ENCODE measurements at places on chromosomes 6 and 20. TPM values are rescaled to one million over a fixed set of nuclear protein-coding genes. Genes with fewer than 3 reads are reported as not detected.

The NRSN1 gene
- not detected for total RNA-seq

The DPM1 gene
- 41.8 TPM for total RNA-seq

The CD24 gene
- total RNA-seq: 253 TPM

GRCh38 chr6:111087106-111087835 is at the start of gene SLC16A10:
Gene SLC16A10, plus strand, starts transcription at chr6:111087503. Its CDS starts 250 bp downstream, at chr6:111087753.
- peak; percentile 55 for DNase-seq

The MOG gene
- not detected for total RNA-seq

GRCh38 chr20:48823960-48824498 is 3.8 kb downstream of the PREX1 start:
- no peak for DNase-seq

GRCh38 chr6:155079985-155080452 is 84.9 kb downstream of the TIAM2 start:
- no peak for DNase-seq

GRCh38 chr6:167409694-167410093 is 84.8 kb downstream of the TTLL2 start:
- DNase-seq: no peak

The DOK5 gene
- 3.0 TPM for total RNA-seq

- DNase-seq: no peak
Measured at GRCh38 chr6:113508249-113508648, 348.9 kb upstream of the MARCKS start.

DNA sequence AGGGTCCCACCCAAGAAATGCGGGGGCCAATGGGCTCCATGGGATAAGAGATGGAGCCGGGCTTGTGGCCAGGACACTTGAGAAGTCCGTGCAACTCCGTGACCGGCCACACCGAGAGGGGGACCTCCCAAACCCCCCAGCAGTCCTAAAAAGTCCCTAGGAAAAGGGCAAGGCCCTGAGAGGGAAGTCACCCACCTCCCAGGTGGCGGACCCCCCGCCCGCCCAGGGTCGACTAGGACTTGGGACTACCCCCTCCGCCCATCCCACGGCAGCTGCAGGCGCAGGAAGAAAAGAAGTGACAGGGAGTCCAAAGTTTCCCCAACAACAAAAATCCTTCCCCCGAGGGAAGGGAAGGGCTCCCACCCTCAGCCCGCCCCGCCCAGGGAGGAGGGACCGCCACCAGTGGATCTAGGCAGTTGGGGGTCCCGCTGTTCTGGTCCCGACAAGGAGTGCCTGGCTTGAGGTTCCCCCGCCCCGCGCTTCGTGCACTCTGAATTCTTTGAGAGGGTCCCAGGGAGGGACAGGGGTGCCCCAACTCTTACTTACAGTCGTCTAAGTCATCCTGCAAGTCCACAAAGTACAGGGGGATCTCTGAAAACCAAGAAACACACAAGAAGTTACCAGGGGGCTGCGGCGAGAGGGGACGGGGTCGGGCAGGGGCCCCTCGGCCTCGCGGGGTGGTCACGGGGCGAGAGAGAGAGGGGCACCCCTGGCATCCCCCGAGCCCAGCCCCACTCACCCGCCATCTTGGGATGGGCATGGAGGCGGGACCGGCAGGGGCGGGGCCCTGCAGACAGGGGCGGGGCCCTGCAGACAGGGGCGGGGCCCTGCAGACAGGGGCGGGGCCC is 611 bp upstream of the RAB22A start:
- peak; percentile 71 for DNase-seq

The ULBP2 gene
- total RNA-seq: 3.0 TPM

The ROS1 gene
- total RNA-seq: 0.05 TPM

GRCh38 chr20:51531141-51531710 is 11.3 kb downstream of the NFATC2 start:
- DNase-seq: no peak

- no peak for DNase-seq
Measured at GRCh38 chr6:82000551-82000950, 247.0 kb downstream of the IBTK start.

GRCh38 chr6:158033751-158034702 is 52.4 kb downstream of the SYNJ2 start:
- no peak for DNase-seq

DNA sequence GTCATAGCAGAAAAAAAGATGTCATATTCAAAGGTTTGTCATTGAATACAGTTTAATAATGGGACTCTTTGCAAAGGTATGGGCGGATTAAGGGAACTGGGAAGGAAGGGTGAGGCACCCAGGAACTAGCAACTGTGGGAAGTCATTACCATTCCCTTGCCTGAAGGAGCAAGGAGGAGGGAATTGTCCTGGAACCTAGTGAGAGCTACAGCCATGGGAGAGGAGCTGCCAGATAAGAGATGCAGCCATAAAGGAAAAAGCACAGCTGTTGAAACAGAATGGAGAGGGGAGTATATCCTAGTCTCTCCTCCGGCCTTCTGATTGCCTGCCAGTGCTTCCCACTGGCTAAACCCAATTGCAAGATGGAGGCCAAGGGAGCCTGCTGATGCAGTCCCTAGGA is 250.6 kb downstream of the BCKDHB start:
- no peak for DNase-seq

The MACROD2 gene
- 17.1 TPM for total RNA-seq

DNA sequence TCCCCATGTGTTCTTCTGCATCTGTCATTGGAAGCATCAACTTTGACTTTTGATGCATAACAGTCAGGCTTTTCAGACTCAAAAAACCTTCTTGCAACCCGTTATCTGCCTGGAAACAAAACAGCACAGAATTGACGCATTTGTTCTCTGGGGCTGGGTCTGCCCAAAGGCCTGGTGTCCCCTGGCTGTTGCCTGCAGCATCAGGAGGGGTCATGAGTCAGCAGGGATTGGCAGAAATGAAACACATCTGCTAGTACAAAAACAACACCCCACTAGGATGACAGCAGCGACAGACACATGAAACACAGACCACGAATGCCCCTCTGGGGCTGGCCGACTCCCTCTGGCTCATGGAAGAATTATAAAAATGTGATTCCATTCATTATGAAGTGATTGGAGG is 157.6 kb upstream of the INSM1 start:
- no peak for DNase-seq

The CST7 gene
- total RNA-seq: 1.6 TPM

- no peak for DNase-seq
Measured at GRCh38 chr6:156857573-156857972, 80.4 kb downstream of the ARID1B start.

DNA sequence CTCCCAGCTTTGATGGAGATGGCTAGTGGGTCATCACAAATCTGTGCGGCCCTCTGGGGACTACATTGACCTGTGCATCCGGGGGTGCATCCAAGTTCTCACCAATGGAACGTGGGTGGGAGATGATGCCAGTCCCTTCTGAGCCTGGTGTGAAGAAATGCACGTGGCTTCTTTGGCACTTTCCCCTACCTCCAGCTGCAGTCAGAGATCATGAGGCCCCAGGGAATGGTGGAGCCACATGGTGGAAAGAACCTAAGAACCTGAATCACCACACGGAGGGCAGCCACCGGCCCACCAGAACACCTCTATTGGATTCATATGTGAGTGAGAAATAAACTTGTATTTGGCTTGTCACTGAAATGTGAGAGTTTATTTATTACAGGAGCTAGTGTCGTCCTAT is 9.9 kb upstream of the CDKN1A start:
- DNase-seq: no peak

DNA sequence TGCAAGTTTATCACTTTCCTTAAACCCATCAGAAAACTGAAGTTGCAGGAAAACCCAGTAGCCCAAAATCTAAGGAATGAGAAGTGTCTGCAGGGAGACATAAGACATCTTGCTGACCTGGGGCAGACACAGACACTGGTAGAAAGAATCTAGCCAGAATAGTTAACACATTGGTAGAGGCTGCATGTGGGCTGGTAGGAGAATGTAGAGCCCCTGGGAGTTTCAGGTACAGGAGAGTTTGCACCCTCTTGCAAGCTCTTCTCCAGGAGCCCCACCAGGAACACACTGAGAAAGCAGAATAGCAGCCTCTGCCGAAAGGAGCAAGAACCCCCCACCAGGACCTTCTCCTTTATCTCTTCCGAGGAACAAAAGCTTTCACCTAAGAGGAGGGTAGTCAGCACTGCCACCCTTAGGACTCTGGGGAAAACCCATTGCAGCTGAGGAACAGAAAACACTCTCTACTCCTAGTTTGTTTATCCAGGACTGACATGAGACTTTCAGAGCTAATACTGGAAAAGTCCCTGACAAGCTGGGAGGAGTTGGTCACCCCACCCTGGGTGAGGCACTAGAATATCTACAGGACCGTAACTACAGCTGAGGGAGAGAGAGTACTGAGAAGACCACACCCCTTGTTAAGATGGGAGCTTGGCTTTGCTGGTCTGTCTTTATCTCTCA is 10.5 kb upstream of the OGFRL1 start:
- DNase-seq: no peak

The B3GALT4 gene
- total RNA-seq: 20.2 TPM

DNA sequence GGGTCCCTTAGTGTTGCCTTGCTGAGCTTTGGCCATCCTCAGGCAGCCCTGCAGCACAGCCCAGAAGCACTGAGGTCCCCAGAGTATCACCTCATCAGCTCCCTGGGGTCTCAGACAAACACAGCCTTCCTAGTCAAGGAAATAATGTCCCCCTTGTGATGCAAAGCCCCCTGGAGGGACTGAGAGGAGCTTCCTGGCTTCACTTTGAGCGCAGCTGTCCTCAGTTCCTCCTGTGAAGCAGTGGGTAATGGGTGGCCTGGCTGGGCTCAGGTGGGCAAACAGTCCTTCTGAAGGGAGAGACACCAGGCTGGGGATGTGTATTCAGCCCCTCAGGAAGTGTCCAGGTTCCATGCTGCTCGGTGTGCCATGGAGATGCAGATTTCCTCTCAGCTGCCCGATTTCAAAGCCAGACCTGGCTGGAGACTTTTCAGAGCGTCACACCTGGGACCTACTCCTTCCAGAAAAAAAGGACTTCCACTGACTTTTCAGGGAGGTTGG is 79.2 kb upstream of the FOXA2 start:
- DNase-seq: no peak

DNA sequence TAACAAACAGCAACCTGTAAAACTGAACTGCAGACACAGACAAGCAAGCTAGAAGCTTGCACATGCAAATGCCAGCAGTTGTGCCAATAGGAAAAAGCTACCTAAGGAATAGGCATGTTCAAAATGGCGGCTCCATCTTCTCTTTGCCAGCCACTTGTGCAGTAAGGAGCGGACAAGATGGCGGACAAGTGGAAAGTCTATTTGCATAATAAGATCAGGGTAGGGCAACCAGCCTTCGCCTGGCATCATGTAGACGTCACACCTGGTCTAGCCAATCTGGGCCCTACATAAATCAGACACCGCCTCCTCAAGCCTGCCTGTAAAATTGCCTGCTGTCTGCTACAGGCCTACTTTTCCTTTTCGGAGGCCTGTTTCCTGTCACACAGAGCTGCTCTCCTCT is 18.0 kb downstream of the C6orf52 start:
- no peak for DNase-seq

The LPA gene
- total RNA-seq: 2.5 TPM

GRCh38 chr20:19915111-19915798 is 101.9 kb upstream of the NAA20 start:
- DNase-seq: no peak

The UST gene
- 30.9 TPM for total RNA-seq

GRCh38 chr6:16320533-16321340 is 82.3 kb downstream of the GMPR start:
- no peak for DNase-seq

DNA sequence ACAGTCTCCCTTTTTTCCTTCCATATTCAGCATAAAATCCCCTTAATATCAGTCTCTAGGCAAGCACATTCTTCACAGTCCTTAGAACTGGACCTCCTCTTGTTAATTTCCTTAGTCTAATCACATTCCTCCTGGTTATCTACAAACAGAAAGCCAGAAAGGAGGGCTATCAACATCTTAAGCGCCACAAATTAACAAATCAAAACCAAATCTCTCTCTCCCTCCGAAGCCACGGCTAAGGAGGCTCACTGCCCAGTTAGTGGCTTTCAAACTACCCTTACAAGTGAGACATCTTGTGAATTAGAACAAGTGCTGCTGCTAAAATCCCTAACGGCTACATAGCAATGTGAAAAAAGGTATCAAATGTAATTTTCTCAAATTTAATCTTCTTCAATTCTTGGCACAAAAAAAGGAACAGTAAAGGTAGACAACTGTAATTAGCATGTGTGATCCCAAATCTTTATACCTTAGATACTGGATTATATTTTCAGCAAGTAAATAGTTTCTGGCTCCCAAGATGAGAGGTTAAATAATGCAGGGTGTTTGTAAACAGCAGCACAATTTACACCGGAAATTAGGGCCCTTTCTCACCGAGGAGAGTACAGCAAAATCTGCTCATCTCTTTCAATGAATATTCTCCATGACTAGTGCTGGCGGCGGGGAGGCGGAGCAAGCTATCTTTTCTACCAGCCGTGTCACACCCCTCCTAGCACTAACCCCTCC is 1.4 kb upstream of the TRIM39 start:
- no peak for DNase-seq

The ANGPT4 gene
- 0.99 TPM for total RNA-seq

GRCh38 chr20:43839793-43840199 is 74.9 kb upstream of the TOX2 start:
- no peak for DNase-seq

- DNase-seq: no peak
Measured at GRCh38 chr6:100574836-100575235, 110.1 kb upstream of the SIM1 start.

- no peak for DNase-seq
Measured at GRCh38 chr20:43751167-43752050, 24.6 kb upstream of the GTSF1L start.

DNA sequence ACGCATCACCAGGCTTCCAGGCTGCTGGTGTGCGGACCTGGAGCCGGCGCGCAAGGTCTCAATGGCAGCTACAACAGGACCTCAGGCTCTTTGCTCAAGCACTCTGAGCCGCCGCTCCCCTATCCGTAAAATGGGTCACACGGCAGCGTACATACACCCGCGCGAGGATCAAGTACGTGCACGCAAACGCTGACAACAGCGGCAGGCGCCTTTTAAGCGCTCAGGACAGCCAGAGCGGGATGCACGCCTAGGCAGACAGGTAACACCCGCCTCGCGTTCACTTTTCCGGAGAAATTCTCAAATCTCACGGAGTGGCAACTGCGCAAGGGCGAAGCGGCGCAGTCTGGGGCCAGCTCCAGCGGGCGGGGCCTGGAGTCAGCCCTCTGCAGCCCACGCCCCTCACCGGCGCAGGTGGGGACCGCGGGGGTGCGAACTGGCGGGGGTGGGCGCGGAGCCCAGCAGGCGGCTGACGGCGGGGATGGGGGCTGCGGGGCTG is 535 bp downstream of the EXOC2 start:
- DNase-seq: no peak

The MROH8 gene
- 3.1 TPM for total RNA-seq

- no peak for DNase-seq
Measured at GRCh38 chr6:34914358-34914757, 25.3 kb downstream of the ANKS1A start.

The SLC22A2 gene
- not detected for total RNA-seq

DNA sequence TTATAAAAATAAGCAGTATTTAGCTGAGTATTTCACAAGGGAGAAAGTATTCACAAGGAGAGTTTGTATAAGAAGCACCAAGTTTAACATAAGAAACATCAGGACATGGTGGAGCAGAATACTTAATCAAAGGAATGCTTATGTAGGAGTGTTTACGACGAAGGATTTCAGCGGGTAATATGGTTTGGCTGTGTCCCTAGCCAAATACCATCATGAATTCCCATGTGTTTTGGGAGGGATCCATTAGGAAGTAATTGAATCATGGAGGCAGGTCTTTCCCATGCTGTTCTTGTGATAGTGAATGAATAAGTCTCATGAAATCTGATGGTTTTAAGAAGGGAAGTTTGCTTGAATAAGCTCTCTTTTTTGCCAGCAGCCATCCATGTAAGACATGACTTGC is 1099.1 kb upstream of the ADGRB3 start:
- DNase-seq: no peak
